Esophagus muscularis mucosa (tissue), 4 donors: ENCODE measurements at places on chromosomes 7 and 10. TPM values are rescaled to one million over a fixed set of nuclear protein-coding genes. Genes with fewer than 3 reads are reported as not detected.
A peak's percentile ranks its signal among the peaks of the same experiment; 100 is the strongest.

DNA sequence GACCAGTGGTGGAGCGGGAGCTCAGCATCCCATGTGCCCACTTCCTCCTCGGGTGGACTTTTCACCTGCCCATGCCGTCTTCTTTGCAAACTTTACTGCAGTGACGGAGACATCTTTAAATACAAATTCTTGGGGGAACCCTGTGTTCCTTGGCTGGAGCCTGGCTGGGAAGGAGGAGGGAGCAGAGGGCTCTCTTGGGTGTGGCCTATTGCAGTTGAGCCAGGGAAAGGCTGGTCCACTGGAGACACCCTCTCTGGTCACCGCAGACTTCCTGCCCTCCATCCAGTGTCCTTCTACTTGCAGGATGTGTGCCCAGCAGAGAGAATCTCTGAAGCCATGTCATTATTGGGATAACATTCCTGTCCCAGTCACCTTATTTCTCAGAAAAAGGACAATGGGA, 67.3 kb downstream of the TCF7L2 start:
- no peak overlapping the region for H3K4me3 ChIP-seq
- DNase-seq: no peak
- peaks cover 62% of the 10 kb centered on the region for H3K4me1 ChIP-seq
- no peaks in the 10 kb centered on the region for H3K36me3 ChIP-seq

GRCh38 chr7:155269766-155270585, 27.7 kb upstream of the INSIG1 start:
- H3K27me3 ChIP-seq: no peaks in the 10 kb centered on the region
- H3K4me1 ChIP-seq: no peaks in the 10 kb centered on the region
- no peaks in the 10 kb centered on the region for H3K36me3 ChIP-seq
- DNase-seq: no peak
- H3K27ac ChIP-seq: no peak overlapping the region

Gene CFAP70
- total RNA-seq: 3.3 TPM

DNA sequence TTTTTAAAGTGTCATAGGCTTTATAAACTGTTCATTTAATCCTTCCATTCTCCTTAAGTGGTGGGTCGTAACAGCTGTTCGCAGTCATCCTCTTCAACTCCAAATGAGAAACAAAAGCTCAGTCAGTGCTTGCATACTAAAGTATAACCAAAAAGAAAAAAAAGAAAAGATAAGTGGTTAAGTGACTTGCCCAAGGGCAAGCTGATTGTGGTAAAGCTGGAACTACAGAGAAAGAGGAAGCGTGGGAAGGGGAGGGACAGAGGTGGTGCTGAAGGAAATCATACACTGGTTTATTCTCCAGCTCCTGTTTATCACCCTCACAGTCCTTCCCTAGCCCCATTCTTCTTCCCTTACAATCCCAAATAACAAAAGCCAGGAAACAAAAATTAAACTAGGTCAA, 29.6 kb downstream of the IDE start:
- H3K36me3 ChIP-seq: peaks cover 5% of the 10 kb centered on the region
- no peak overlapping the region for H3K27ac ChIP-seq
- peaks cover 7% of the 10 kb centered on the region for H3K4me1 ChIP-seq
- H3K27me3 ChIP-seq: no peaks in the 10 kb centered on the region

DNA sequence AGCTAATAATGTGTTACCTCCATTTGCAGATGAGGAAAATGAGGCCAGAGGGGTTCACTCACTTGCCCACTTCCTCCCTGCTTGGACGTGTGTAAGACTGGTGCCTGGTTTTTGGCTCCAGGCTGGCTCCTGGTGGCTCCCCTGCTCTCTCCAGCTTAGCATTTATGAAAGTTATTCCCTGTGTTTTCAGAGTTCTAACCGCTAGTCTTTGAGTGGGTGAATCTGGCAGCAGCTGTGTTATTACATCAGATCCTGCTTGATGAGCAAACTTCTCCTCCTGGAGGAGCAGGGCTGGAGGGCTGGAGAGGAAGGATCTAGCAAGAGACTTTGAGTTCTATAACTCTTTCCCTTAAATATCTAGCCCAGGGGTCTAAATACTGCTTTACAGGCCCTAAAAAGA, 80.9 kb upstream of the AGBL3 start:
- H3K27ac ChIP-seq: peak overlapping the region; percentile 80
- no peak overlapping the region for H3K4me3 ChIP-seq
- peaks cover 100% of the 10 kb centered on the region for H3K4me1 ChIP-seq
- H3K36me3 ChIP-seq: peaks cover 3% of the 10 kb centered on the region

Gene CARD11
- total RNA-seq: 0.99 TPM

- H3K27ac ChIP-seq: peak overlapping the region; percentile 83
- no peak overlapping the region for H3K4me3 ChIP-seq
- no peaks in the 10 kb centered on the region for H3K36me3 ChIP-seq
- no peaks in the 10 kb centered on the region for H3K27me3 ChIP-seq
Measured at GRCh38 chr10:119306514-119306951, 99.2 kb downstream of the GRK5 start.

Gene BLVRA
- 84.8 TPM for total RNA-seq

DNA sequence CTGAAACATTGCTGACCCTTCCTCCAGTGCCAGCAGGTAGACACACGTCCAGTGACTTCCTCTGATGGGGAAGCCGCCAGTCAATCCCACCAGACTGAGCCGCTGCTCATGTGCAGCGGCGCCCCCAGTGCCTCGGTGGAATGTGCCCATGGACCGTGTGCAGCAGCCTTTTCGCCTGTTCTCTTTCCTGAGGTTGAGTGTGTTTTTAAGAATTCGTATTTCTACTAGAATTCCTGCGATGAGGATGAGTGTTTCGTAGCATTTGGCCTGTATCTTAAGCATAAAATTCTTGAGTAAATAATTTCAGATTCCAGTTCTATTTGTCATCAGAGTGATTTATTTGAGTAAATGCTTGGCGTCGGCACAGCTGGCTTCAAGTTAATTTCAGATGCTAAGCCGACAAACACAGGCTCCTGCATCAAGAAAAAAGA, 35.4 kb downstream of the BNIP3 start:
- no peak for DNase-seq
- H3K27me3 ChIP-seq: no peaks in the 10 kb centered on the region
- H3K4me1 ChIP-seq: peaks cover 14% of the 10 kb centered on the region
- H3K27ac ChIP-seq: no peak overlapping the region
- peaks cover 88% of the 10 kb centered on the region for H3K36me3 ChIP-seq

GRCh38 chr10:22335173-22335933, 9.9 kb upstream of the SPAG6 start:
- H3K4me1 ChIP-seq: peaks cover 40% of the 10 kb centered on the region
- H3K27ac ChIP-seq: no peak overlapping the region
- peaks cover 54% of the 10 kb centered on the region for H3K27me3 ChIP-seq

- no peaks in the 10 kb centered on the region for H3K36me3 ChIP-seq
- no peak overlapping the region for H3K27ac ChIP-seq
- no peaks in the 10 kb centered on the region for H3K27me3 ChIP-seq
- no peak overlapping the region for H3K4me3 ChIP-seq
- H3K4me1 ChIP-seq: no peaks in the 10 kb centered on the region
- no peak for DNase-seq
Measured at GRCh38 chr7:128231021-128231420, 10.1 kb upstream of the LEP start.

GRCh38 chr10:94383530-94383929, 18.8 kb upstream of the TBC1D12 start:
- no peak overlapping the region for H3K4me3 ChIP-seq
- H3K4me1 ChIP-seq: no peaks in the 10 kb centered on the region

GRCh38 chr7:16563281-16564022, 36.8 kb downstream of the LRRC72 start:
- no peaks in the 10 kb centered on the region for H3K4me1 ChIP-seq
- no peak for DNase-seq
- H3K27me3 ChIP-seq: no peaks in the 10 kb centered on the region
- H3K36me3 ChIP-seq: no peaks in the 10 kb centered on the region
- peak overlapping the region; percentile 4 for H3K4me3 ChIP-seq
- H3K27ac ChIP-seq: no peak overlapping the region

Gene NPY4R
- total RNA-seq: not detected

GRCh38 chr10:132888898-132889490, 53.4 kb downstream of the CFAP46 start:
- H3K4me3 ChIP-seq: no peak overlapping the region
- peaks cover 63% of the 10 kb centered on the region for H3K27me3 ChIP-seq
- no peak overlapping the region for H3K27ac ChIP-seq
- H3K36me3 ChIP-seq: no peaks in the 10 kb centered on the region

DNA sequence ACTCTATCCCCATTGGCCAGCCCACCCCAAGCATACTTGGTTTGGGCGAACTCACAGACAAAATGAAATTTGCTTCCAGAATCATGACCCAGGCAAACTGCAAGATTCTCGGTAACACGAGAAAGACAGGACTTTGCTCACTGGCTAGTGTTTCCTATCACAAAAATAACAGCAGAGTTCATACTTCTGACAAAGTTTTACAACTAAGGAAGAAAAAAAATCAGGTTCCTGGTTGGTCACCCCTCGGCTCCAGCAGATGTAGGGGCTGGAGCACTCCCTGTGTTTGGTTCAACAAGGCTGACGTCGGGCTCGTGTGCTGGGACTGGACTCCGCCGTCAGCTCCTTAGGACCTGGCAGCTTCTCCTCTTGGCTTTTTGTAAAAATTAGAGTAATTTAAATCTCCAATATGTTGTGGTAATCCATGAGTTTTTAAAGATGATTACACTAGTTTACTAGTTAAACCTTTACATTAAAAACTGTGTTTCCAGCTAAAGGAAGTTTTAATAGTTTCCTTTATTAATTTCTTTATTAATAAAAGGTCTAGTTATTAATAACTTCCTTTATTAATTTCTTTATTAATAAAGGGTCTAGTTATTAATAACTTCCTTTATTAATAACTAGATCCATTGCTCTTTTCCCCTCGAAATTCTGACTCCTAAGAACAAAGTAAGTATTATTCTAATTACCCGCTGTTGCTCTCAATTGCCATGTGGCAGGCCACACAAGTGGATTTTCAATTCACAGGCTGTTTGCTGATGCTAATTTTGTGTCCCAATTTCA, 115.6 kb upstream of the RNF32 start:
- H3K27me3 ChIP-seq: no peaks in the 10 kb centered on the region
- no peak overlapping the region for H3K4me3 ChIP-seq
- H3K36me3 ChIP-seq: no peaks in the 10 kb centered on the region
- H3K4me1 ChIP-seq: no peaks in the 10 kb centered on the region
- H3K27ac ChIP-seq: no peak overlapping the region

DNA sequence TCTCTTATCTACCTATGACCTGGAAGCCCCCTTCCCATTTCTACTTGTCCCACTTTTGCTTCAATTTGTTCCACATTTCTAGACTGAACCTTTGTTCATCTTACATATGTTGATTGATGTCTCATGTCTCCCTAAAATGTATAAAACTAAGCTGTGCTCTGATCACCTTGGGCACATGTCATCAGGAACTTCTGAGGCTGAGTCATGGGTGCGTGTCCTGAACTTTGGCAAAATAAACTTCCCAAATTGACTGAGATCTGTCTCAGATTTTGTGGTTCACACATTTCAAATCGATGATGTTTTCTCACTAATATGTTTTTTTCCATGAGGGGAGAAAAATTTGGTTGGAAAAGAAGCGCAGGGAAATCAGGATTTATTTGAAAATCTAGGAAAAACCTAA, 406.2 kb upstream of the LRRTM3 start:
- no peak overlapping the region for H3K27ac ChIP-seq
- H3K4me1 ChIP-seq: no peaks in the 10 kb centered on the region
- H3K4me3 ChIP-seq: no peak overlapping the region
- H3K36me3 ChIP-seq: no peaks in the 10 kb centered on the region

GRCh38 chr7:25093268-25093826, 31.7 kb downstream of the CYCS start:
- H3K36me3 ChIP-seq: no peaks in the 10 kb centered on the region
- peaks cover 5% of the 10 kb centered on the region for H3K4me1 ChIP-seq
- no peaks in the 10 kb centered on the region for H3K27me3 ChIP-seq
- no peak overlapping the region for H3K27ac ChIP-seq
- H3K4me3 ChIP-seq: no peak overlapping the region

GRCh38 chr7:110852156-110852940, 238.6 kb upstream of the LRRN3 start:
- no peak for DNase-seq
- no peaks in the 10 kb centered on the region for H3K36me3 ChIP-seq
- H3K4me3 ChIP-seq: no peak overlapping the region
- H3K27ac ChIP-seq: no peak overlapping the region

GRCh38 chr10:99656199-99657064, 2.9 kb upstream of the ENTPD7 start:
- peaks cover 21% of the 10 kb centered on the region for H3K4me1 ChIP-seq
- H3K27ac ChIP-seq: no peak overlapping the region
- no peaks in the 10 kb centered on the region for H3K36me3 ChIP-seq
- no peaks in the 10 kb centered on the region for H3K27me3 ChIP-seq

DNA sequence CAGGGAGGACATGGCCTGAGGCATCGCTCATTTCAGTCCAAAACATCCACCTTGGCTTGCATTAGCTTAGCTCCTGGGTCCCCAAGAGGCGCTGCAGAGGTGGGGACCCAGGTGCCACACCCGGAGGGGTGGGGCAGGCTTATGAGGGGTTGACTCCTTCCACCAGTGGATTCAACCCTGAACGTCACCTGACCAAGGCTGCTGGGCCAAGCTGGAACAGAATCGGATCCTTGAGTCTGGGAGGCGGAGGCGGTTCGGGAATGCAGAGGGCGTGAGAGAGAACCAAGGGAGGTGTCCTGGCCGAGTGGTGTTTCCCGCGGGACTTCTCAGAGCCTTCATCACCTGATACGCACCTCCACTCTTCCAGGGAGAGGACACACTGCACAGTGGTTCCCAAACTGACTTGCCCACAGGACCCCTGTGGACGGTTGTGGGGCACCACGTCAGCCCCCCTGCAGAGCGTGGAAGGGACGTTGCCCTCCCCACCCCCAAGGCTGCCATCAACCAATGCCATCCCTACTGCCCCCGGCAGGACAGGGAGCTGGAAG, 4.5 kb upstream of the MICALL2 start:
- H3K4me3 ChIP-seq: no peak overlapping the region
- H3K27ac ChIP-seq: no peak overlapping the region
- no peak for DNase-seq

GRCh38 chr7:139430443-139430842, 53.0 kb downstream of the KLRG2 start:
- H3K27ac ChIP-seq: no peak overlapping the region
- H3K4me3 ChIP-seq: no peak overlapping the region
- H3K4me1 ChIP-seq: peaks cover 24% of the 10 kb centered on the region
- DNase-seq: no peak
- no peaks in the 10 kb centered on the region for H3K27me3 ChIP-seq

- no peaks in the 10 kb centered on the region for H3K36me3 ChIP-seq
- H3K4me3 ChIP-seq: no peak overlapping the region
- peak overlapping the region; percentile 77 for H3K27ac ChIP-seq
- H3K4me1 ChIP-seq: peaks cover 40% of the 10 kb centered on the region
Measured at GRCh38 chr7:44259547-44260457, 59.0 kb downstream of the YKT6 start.

Gene TMEM229A
- total RNA-seq: not detected

Gene NANOS1
- total RNA-seq: 15.0 TPM
